ENCODE measurements at places on chromosomes 4 and X.

DNA sequence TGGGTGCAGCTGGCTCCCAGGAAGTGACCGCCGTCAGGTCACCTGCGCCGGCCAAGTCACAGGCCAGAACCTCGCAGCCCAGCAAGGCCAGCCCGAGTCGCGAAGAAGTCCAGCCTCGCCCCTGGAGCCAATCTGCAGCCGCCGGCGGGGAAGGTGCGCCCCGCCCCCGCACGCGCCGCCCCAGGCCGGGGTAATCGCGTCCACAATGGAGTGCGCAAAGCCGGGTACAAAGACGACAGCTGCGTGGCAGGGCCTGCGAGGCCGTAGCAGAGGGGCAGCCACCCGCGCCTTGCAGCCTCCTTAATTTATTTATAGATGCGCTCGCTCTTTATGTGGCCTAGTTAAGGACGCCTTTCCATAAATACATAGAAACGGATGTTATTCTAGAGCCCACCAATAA is 139.4 kb upstream of the CPEB2 start:
- DNase-seq: no peak

GRCh38 chr4:52894443-52894842 is 32.3 kb downstream of the RASL11B start:
- no peak for DNase-seq

- no peak for DNase-seq
Observed at GRCh38 chr4:161320377-161320776, 843.4 kb downstream of the FSTL5 start.

- DNase-seq: no peak
Observed at GRCh38 chr4:155984106-155984797, 30.6 kb upstream of the CTSO start.

GRCh38 chr4:127616898-127617297 is 15.9 kb upstream of the INTU start:
- no peak for DNase-seq

GRCh38 chr4:147773261-147774184 is 41.6 kb downstream of the ARHGAP10 start:
- DNase-seq: no peak

DNA sequence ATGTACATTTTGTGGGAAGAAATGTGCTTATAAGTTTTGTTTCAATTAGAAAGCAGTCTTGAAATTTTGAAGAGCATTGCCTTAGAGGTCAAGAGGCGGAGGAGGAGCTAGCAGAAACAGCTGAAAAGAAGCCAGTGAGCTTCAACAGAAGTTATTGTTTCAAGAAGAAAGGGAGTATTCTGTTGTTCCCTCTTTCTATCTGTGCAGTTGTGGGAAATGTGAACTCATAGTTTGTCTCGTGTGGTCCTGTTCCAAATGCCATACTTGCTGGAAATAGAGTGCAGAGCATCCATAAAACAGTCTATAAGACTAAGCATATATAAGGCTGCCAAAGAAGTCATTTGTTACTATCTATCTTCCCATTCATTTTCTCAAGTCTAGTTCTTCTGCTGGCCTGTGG is 1015.7 kb downstream of the DMD start:
- no peak for DNase-seq

DNA sequence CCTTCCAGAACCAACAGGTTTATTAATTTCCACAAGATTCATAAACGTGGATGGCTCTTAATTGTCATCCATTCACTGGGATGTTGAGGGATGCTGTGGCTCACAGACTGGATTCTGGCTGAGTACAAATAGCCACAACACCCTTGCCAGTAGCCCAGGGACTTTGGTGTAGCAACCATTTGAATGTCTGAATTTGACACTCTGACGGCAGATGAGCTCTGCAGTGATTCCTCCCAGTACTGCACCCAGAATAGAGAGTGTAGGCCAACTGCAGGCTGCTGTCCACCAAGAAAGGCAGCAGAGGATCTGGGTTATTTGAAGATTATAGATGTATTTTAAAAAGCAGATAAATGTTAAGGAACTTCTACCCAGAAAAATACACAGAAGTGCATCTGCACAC is 15.6 kb upstream of the MAMLD1 start:
- no peak for DNase-seq

DNA sequence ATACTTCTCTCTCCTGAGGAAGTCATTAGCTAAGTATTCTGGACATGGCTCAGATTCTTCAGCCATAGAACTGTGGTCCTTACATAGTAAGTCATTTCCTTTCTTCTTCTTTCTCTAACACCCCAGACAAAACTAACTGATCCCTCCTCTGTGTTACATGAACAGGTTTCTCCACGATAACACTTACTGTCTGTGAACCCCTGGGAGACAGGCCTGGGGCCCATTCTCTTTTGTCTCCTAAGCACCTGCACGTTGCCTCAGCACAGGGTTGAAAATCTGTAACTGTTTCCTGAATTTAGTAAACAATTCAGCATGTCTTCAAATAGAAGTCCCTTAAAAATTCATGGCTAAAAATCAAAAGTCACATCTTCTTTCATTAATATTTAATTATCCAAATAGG is 24.7 kb downstream of the APBB2 start:
- DNase-seq: no peak

DNA sequence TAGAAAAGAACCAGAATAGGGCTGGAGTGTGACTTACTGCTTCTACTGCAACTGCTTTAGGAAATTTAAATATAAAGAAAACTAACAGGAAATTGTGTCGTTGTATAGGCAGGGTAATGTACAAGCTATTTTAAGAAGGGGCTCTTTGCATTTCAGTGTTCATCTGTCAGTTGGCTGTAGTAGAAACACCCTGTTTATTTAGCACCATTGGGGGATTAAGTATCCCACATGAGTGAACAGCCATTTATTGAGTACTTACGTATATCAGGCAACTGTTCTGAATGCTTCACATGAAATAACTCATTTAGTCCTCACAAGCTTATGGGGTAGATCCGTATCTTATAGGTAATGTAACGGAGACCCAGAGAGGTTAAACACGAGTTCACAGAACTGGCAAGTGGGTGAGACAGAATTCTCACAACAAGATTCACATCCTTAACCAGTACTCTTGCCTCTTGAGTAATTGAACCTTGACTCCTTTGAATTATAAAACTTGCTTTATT is 23.9 kb downstream of the STIM2 start:
- no peak for DNase-seq

- DNase-seq: peak; percentile 58
Observed at GRCh38 chrX:19595043-19595677, 79.9 kb upstream of the MAP3K15 start.

DNA sequence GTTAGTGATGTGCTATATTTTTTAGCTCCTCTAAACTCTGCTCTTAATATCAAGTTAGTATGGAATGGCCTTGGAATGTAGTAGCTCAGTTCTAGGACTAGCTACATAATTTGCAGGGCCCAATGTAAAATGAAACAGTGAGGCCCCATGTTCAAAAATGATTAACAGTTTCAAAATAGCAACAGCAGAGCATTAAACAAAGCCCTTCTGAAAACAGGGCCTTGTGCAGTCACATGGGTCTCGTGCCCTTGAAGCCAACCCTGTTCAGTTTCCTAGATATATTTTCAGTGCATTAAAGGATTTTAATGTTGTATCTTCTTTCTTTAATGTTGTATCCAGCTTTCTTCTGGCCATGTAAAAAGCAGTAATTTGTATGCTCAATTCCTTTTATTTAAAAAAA is 82.1 kb downstream of the TASL start:
- no peak for DNase-seq

DNA sequence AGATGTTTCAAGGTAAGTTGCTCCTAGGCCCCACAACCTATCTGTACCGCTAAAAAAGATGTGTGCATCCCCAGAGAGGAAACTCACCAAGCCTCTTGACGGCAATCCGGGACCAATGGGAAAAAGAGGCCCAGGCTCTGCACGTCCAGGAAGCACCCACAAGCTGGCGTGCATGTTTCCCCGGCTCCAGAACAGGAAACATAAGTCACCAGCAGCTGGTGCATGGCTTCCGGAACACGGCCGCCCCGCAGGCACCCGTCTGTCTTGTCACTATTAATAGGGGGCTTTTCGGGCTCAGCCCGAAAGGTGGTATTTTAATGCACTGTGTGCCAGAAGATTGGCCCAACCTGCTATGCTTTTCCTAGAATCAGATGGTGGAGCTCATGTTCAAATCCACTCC is 22.2 kb downstream of the CRMP1 start:
- DNase-seq: no peak

GRCh38 chrX:7435822-7436221 is 287.9 kb upstream of the PUDP start:
- no peak for DNase-seq

- DNase-seq: no peak
Observed at GRCh38 chrX:103464072-103464773, 55.1 kb downstream of the RAB40A start.

GRCh38 chr4:45120163-45120562 is 393.8 kb upstream of the GNPDA2 start:
- no peak for DNase-seq

DNA sequence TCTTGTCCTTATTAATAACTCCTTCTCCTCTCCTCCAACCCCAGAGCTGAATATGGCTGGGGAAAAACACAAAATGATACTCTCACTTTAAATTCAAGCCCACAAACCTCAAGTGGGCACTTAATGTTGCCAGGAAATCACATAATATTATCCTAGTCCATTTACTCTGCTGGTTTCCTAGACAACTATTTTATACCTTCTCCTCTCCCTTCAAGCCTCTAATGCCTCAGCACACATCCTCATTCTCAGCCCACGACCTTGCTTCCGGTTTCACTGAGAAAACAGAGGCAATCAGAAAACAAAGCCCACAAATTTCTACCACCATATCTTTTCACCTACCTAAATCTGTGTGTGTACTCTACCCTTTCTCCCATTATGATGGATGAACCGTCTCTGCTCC is 12.1 kb upstream of the CLCN5 start:
- DNase-seq: peak; percentile 12

All from right lung (tissue), 10 donors.